ENCODE measurements at places on chromosomes 12 and 14. TPM values are rescaled to one million over a fixed set of nuclear protein-coding genes. Genes with fewer than 3 reads are reported as not detected.

DIO2 gene
- total RNA-seq, result 0.19 TPM

TEX52 gene
- total RNA-seq, result not detected

MSI1 gene
- not detected for total RNA-seq

CLMN gene
- 1.6 TPM for total RNA-seq

C12orf60 gene
- 1.1 TPM for total RNA-seq

ERP27 gene
- 0.06 TPM for total RNA-seq

E2F7 gene
- total RNA-seq, result 6.3 TPM

FGD4 gene
- total RNA-seq, result 42.9 TPM

KRT7 gene
- 66.4 TPM for total RNA-seq

ITGA5 gene
- total RNA-seq, result 361 TPM

CGRRF1 gene
- total RNA-seq, result 8.4 TPM

SYCP3 gene
- not detected for total RNA-seq

FKBP3 gene
- total RNA-seq, result 27.0 TPM

KRT85 gene
- total RNA-seq, result not detected

LGMN gene
- 51.0 TPM for total RNA-seq

KRT8 gene
- total RNA-seq, result 3.7 TPM

FOXG1 gene
- not detected for total RNA-seq

SLC10A1 gene
- total RNA-seq, result not detected

SLC6A15 gene
- 45.9 TPM for total RNA-seq

SLC25A29 gene
- 112 TPM for total RNA-seq

ACACB gene
- total RNA-seq, result 2.5 TPM

LYSET gene
- 12.2 TPM for total RNA-seq

LRTM2 gene
- not detected for total RNA-seq

TNS2 gene
- total RNA-seq, result 24.3 TPM

LYZ gene
- not detected for total RNA-seq

REP15 gene
- 0.97 TPM for total RNA-seq

ATP5MC2 gene
- total RNA-seq, result 123 TPM

RFLNA gene
- 0.13 TPM for total RNA-seq

KRT82 gene
- total RNA-seq, result not detected

PMCH gene
- total RNA-seq, result not detected

SPRING1 gene
- 24.9 TPM for total RNA-seq

OVCH1 gene
- total RNA-seq, result not detected

RAD9B gene
- 0.16 TPM for total RNA-seq

IRAK4 gene
- 20.9 TPM for total RNA-seq

SYNDIG1L gene
- not detected for total RNA-seq

TRPV4 gene
- 1.9 TPM for total RNA-seq

OTX2 gene
- not detected for total RNA-seq

PPM1H gene
- total RNA-seq, result 3.1 TPM

FBRSL1 gene
- total RNA-seq, result 5.0 TPM

GSG1 gene
- total RNA-seq, result not detected

HOXC4 gene
- not detected for total RNA-seq

TSPAN19 gene
- not detected for total RNA-seq

ATF1 gene
- 19.9 TPM for total RNA-seq

SERPINA12 gene
- total RNA-seq, result not detected

DUSP6 gene
- 113 TPM for total RNA-seq

GUCY2C gene
- not detected for total RNA-seq

INSM2 gene
- total RNA-seq, result not detected

SLC5A8 gene
- not detected for total RNA-seq

RTL1 gene
- total RNA-seq, result not detected

GLIPR1L1 gene
- total RNA-seq, result not detected

L2HGDH gene
- total RNA-seq, result 3.1 TPM

FLVCR2 gene
- total RNA-seq, result 1.9 TPM

Measured in bladder microvascular endothelial cell (primary cell).